ENCODE measurements at places on chromosomes 4 and X.

DNA sequence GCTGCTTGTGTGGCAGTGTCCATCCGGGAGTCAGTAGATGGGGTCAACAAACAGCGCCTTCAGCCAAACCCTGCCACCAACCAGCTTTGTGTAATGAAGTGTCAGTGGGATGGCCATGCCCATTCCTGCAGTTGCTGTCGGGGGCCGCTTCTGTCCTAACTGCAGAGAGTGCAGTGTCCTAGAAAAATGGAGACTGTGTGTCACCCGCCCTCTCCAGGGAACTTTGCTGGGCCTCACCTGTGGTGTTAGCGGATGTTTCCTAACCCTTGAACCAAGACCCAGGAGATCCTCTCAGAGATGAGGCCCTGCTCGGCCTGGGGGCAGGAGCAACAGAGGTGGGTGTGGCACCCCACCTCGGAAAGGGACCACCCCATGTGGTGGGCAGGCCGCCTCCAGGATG is 35.3 kb upstream of the HGFAC start:
- no peak for DNase-seq

DNA sequence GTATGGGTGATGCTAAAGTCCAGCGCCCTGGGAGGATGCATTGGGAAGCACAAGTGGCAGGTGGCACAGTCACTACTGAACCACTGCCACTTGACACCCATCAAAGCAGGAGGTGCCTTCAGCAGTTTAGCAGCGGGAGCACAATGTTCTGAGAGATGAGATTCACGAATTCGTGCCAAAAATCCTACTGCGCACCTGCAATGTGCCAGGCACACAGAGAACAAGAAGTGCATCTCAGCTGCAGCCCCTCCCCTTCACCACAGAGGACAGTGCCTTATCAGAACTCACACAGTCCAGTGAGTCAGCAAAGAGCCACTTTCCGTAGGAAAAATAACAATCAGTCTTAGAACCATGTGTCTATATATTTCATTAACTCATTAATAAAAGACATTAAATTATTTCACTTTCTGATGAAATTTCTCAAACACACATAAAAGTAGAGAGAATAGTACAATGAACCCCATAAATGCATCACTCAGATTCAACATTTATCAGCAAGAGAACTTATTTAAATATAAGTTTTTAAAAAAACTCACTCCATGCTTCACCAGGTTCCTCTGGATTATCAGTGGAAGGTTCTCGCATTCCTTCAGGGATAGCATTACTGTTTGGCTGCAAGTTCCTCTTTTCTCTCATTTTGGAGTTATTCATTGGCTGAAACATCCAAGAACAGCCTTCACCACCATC is 47.0 kb downstream of the BEND2 start:
- no peak for DNase-seq

- no peak for DNase-seq
Observed at GRCh38 chrX:155134255-155134654, 62.9 kb downstream of the BRCC3 start.

- no peak for DNase-seq
Observed at GRCh38 chr4:157023941-157024340, 52.0 kb upstream of the GLRB start.

- DNase-seq, result no peak
Observed at GRCh38 chr4:102606261-102606660, 105.1 kb downstream of the NFKB1 start.

Data from skeletal muscle cell (primary cell).